ENCODE measurements at places on chromosomes 1 and 21. TPM values are rescaled to one million over a fixed set of nuclear protein-coding genes. Genes with fewer than 3 reads are reported as not detected.
A peak's percentile ranks its signal among the peaks of the same experiment; 100 is the strongest.

Gene PRAMEF5
- total RNA-seq, result not detected

Gene OR6N1
- 0.81 TPM for total RNA-seq

Gene SPATA45
- total RNA-seq, result 0.54 TPM

Gene CNR2
- total RNA-seq, result not detected

DNA sequence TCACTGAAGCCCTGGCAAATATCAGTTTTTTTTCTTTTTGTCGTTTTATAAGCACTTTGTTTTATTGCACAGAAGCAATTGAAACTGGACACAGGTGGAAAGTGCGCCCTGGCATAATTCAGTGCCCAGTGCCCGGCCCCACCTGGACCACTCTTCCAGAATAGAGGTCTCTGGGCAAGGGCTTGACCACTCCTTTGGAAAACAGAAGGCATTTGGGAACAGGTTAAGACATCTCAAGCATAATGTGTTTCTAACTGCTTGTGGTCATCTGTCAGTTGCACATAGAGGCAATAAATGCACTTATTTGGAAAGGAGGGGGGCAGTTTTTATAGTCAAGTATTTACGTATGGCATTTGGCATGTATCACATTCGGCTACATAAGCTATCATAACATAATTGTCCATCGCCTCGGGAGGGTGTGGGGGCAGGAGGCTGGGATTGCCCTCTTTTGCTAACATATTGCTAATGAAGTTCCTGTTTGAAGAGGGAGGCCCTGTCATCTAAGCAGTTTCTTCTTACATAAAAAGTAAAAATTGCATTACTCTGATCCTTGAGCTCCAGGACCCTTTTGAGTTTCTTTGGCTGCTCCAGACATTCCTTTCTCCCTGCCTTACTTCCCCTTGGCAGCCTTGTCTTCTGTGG lies 14.7 kb upstream of the CD2 start:
- no peak for ATAC-seq

DNA sequence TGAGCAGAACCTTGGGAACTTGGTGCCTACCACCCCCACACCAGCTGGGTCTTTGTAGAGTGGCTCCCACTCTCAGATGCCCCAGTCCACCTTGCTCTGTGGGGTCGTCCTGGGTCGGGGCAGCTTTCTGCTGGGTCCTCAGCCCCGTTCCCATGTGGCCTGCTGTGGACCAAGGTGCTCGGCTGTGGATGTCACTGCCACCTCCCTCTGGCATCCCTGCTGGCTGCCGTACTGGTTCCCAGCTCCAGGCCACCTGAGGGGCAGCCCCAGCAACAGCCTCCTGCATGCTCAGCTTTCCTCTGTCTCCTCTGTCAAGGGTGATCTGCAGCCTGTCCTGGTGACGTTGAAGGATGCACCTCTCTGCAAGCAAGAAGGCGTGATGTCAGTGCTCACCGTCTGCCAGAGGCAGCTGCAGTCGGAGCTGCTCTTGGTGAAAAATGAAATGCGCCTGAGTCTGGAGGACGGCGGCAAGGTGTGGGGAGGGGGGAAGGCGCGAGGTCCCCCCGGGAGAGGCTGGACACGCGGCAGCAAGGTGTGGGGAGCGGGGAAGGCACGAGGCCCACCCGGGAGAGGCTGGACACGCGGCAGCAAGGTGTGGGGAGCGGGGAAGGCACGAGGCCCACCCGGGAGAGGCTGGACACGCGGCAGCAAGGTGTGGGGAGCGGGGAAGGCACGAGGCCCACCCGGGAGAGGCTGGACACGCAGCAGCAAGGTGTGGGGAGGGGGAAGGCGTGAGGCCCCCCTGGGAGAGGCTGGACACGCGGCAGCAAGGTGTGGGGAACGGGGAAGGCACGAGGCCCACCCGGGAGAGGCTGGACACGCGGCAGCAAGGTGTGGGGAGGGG lies 45.9 kb upstream of the DIP2A start:
- ATAC-seq, result no peak

DNA sequence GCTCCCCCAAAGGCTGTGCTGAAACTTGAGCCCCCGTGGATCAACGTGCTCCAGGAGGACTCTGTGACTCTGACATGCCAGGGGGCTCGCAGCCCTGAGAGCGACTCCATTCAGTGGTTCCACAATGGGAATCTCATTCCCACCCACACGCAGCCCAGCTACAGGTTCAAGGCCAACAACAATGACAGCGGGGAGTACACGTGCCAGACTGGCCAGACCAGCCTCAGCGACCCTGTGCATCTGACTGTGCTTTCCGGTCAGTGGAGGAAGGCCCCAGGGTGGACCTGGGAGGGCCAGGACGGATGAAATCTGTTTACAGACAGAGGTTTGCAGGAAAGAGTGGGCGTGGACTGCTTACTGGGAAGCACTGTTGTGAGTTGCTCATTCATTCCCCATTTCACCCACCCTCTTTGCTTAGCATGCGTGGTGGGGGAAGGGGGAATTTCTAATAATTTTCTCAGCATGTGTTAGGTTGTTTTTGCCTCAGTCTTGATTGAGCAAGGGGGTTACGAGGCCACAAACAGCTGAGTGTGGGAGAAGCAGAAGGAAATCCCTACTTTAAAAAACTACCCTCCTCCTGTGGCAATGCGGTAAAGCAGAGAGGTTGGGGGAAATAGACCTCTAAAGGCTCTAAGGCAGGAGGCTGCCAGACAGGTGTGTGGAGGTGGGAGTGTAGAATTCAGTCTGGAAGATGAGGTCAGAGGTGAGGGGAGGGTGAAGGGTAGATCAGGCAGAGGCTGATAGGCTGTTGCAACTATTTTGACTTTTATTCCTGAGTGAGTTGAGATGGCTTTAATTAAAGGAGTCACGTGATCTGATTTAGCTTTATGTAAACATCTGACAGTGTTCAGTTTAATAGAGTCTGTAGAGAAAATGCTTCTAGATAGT lies 1.3 kb downstream of the FCGR2A start:
- peak; percentile 96 for ATAC-seq

- peak; percentile 96 for ATAC-seq
These were observed 3.4 kb downstream of the LACTBL1 start for GRCh38 chr1:22969304-22969709.

GRCh38 chr1:168893359-168893801 lies 164.4 kb upstream of the DPT start:
- peak; percentile 94 for ATAC-seq

DNA sequence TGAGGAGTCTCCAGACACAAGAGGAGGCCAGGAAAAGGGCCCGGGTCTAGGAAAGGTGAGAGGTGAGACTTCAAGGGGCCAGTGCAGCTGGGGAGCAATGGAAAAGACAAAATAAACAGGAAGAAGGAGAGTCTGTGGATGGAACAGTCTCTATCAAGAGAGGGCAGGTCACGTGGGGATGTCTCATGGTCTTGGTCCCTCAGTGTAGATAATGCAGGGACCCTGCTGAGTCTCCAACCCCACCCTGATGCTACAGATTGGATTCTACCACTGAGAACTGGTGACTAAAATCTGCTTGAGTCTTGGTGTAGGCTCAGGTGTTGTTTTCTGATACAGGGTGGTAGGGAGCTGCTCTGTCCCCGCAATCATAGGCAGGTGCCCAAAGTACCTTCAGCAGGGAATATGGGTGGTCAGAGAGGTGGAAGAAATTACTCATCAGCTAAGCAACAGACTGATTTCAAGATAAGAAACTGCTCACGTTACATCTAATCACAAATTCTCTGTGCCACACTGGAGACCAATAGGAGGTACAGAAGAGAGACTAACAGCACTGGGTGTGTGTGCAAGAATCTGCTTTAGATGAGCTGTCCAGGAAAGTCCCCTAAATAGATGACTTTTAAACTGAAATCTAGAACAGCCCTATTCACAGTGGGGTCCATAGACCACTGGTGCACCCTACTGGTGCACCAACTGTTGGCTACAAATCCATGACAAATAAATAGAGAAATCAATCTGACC lies 101.5 kb upstream of the TLR5 start:
- no peak for ATAC-seq

- no peak for ATAC-seq
These were observed 153.7 kb upstream of the L1TD1 start for GRCh38 chr1:62040973-62041372.

- ATAC-seq, result no peak
These were observed 30.6 kb upstream of the BMP8B start for GRCh38 chr1:39819091-39819812.
